NCI-H2171 (cell line): ENCODE measurements at places on chromosomes 7 and 10.

- DNase-seq: no peak
These were observed 95.4 kb downstream of the TCF7L2 start for GRCh38 chr10:113045147-113046055.

- no peak for DNase-seq
These were observed 214.4 kb downstream of the CREB5 start for GRCh38 chr7:28626624-28627262.

- no peak for DNase-seq
These were observed 2.9 kb upstream of the LCOR start for GRCh38 chr10:96829029-96829773.

GRCh38 chr7:37193087-37193774, 255.4 kb downstream of the ELMO1 start:
- DNase-seq: no peak

- no peak for DNase-seq
These were observed 137.5 kb upstream of the PRPS1L1 start for GRCh38 chr7:18165166-18165565.

- no peak for DNase-seq
These were observed 45.6 kb downstream of the VIPR2 start for GRCh38 chr7:159098811-159099655.

DNA sequence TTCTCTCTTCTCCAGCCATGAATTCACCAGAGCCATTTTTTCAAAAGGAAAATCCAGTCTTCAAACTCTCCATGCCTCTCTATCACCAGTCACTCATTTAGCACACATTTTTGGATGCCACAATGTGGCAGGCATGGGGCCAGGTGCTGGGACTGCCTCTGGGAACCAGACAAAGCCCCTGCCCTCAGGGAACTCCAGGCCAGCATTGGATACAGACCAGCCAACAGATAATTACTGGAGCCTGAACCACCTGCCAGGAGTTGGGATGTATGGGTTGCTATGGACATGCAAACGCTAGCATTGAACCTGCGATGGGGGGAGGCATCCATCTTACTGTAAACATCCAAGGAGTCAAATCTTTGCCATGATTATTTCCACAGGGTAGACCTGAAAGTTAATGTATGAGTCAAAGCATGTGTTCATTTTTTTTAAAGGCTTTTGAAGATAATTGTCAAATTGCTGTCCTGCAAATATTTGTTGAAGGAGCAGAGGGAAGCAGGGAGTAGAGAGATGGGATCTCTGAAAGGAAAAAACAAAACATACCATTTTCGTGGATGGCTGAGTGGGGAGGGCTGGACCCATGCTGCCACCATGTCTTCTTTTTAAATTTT, 43.2 kb downstream of the SRRM3 start:
- DNase-seq: no peak

- DNase-seq: no peak
These were observed 63.5 kb downstream of the GRK5 start for GRCh38 chr10:119270762-119271366.

DNA sequence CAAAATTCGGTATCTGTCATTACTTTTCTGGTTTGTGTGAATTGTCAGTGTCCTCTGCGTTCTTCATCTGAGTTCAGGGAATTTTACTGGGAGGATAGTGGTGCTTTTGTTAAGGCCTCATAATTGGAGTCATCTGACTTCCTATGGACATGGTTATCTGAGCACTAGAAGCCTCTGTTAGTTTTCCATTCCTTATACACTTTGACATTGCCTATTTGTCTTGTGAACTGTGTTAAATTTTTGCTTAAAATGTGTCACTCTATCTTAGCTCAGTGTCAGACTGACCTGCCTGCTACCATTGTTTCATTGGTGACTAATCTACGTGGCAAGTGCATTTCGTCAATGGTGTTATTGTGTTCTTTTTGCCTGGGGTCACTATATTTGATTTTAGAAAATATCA, 253.3 kb downstream of the SEMA3A start:
- DNase-seq: no peak

GRCh38 chr10:68176797-68177196, 55.1 kb downstream of the ATOH7 start:
- DNase-seq: no peak

GRCh38 chr7:105800442-105800841, 76.0 kb downstream of the ATXN7L1 start:
- no peak for DNase-seq

GRCh38 chr7:3544202-3544601, 243.2 kb downstream of the SDK1 start:
- DNase-seq: no peak

- DNase-seq: no peak
These were observed 1.0 kb upstream of the TMEM184A start for GRCh38 chr7:1557006-1557405.

DNA sequence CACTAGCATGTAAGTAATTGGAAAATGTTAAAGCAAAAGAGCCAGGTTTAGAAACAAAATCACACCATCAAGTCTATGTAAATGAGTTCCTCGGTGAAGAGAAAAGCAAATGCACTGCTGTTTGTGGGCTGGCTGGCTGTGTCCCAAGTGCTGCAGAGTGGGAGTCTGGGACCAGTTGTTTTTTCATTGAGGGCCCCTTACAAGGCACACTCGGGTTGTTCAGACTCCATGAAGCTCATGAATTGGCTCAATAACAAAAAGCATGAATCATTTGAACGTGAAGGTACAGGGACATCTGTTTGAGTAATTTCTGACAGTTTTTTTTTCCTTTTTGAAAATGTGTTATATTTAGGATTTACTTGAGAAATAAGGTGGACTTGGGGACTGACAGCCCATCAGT, 28.0 kb downstream of the GRK5 start:
- DNase-seq: peak; percentile 62

DNA sequence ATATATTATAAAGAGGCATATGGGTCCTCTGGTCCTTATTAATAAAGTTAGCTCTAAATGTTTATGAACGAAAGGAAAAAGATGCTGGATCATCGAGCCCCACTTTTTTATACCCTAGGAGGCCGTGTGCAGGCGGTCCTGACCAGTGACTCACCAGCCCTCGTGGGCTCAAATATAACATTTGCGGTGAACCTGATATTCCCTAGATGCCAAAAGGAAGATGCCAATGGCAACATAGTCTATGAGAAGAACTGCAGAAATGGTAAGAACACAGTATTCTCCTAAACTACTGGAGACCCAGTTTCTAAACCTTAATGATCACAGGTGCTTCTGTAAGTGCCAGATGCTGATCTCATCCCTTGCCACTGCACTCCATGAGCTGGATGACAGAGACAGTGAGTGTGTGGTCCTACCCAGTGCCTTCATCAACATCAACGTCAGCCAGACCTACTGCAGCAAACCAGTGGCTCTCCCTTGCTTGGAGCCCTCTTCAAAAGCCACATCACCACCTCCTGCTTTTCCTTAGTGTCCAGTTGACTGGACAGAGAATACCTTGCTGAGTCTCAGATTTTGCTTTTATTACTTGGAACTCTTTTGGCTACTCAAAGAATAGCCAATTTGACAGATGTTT, 7.6 kb downstream of the GPNMB start:
- no peak for DNase-seq

DNA sequence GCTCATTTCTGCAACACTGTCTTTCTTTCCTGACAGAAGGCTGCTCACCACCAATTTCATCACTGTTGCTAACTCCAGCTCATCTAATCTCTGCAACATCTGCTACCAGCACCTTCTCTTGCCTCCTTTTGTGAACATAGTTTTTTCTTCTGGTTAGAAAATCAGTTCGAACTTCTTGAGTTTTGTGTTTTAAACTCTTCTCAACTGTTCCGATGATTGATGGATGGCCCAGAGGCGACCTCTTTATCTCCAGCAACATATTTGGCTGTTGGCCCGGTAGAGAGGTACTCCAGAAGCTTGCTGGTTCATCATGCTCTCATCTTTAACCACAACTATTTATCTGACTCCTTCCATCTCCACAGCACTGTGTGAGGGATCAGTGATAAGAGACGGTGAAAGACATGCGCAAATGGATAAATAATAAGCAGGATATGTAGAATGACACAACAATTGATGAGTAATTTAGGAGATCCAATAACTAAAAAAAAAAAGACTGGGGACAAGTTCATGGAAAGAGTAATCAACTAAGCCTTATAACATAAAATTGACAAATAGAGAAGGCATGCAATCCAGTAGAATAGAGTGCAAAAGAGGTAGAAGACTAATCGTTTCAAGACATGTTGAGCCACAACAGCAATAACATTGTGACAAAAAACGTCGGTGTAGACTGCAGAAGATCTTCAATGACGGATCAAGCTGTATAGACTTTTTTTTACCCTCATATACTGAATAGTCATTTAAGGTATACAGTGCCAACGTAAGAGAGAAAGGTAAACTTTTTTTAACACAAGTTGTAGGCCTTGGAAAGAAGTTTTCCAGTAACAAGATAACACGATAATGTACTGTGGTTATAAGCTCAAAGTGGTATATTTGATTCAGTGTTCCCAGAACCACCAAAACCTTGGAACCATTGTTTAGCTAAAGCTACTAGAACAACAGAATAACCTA, 152.2 kb downstream of the CRPPA start:
- DNase-seq: no peak

- no peak for DNase-seq
These were observed 462 bp downstream of the TRPV5 start for GRCh38 chr7:142933092-142933475.

DNA sequence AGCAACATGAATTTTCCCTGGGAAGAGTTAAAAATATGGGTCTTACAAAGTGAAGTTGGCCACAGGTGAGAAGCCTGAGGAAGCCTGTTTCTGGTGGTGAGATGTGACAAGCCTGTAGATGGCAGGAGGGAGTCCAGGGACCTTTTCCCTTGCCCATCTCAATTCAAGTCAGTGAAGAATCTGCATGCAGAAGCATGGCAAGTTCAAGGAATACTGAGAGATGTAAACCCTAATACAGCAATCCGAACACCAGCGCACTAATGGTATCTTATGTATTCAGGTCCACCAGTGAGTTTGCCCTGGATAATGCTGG, 73.6 kb downstream of the RHOBTB1 start:
- no peak for DNase-seq

- peak; percentile 42 for DNase-seq
These were observed 187.7 kb downstream of the JAZF1 start for GRCh38 chr7:27992755-27993493.

GRCh38 chr7:143387156-143387975, 6.2 kb downstream of the ZYX start:
- DNase-seq: no peak

DNA sequence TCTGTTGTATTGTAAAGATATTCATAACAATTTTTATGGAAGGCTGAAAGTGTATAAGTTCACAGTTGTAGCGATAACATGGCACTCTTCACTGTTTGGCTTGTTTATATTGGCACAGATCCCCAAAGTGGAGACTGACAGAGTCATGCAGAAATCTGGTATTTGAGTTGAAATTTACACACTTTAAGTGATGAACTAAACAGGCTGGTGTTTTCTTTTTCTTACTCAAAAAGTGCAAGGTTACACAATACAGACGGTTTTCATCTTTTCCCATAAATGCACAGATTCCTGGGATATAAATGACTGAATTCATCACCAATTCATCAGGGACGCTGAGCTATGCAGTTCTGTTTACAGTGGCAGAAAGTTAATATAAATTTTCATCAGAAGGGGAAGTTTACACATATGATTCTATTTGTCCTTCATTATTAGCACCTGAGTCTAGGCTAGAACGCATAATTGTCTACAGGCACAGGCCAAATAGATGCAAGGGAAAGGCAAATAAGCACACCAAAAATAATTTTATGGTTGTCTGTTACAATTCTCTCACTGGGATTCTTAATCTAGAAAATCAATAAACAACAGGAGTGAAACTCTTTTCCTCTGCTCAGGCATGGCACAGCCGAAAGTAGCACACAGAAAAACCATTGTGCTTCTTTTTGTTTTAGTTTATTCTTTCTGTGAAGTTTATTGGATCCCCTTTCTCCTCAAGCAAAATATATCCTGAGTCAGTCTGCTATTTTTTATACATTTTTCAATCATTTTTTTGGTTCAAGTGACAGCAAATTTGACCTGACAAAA, 88.0 kb downstream of the FOXP2 start:
- no peak for DNase-seq

DNA sequence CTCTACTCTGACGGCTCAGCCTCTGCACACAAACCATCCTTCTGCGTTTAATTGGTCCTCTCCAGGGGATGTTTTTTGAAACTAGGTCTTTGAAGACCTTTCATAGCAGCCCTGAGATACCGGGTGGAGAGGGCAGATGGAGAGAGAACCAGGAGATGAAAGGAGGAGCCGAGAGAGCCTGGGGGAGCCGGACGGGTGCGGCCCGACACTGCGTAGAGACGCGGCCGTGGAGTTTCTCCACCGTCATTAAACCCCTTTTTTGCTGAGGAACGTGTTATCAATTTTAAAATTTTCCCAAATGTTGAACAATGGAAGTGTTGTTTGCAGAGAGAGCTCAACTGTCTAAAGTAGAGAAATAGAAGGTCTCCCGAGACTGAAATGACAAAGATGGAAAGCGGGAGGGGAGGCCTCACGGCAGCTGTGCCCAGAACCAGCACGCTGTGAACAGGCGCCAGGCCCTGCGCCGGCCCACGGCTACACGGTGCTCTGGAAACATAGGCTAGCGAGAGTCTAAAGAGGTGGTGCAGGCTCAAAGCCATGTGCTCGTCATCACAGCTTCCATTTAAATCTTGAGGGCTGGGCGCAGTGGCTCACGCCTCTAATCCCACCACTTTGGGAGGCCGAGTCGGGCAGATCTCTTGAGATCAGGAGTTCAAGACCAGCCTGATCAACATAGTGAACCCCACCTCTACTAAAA, 307.0 kb downstream of the PTPRN2 start:
- DNase-seq: no peak

GRCh38 chr10:6204341-6205191, 1.8 kb downstream of the PFKFB3 start:
- no peak for DNase-seq

DNA sequence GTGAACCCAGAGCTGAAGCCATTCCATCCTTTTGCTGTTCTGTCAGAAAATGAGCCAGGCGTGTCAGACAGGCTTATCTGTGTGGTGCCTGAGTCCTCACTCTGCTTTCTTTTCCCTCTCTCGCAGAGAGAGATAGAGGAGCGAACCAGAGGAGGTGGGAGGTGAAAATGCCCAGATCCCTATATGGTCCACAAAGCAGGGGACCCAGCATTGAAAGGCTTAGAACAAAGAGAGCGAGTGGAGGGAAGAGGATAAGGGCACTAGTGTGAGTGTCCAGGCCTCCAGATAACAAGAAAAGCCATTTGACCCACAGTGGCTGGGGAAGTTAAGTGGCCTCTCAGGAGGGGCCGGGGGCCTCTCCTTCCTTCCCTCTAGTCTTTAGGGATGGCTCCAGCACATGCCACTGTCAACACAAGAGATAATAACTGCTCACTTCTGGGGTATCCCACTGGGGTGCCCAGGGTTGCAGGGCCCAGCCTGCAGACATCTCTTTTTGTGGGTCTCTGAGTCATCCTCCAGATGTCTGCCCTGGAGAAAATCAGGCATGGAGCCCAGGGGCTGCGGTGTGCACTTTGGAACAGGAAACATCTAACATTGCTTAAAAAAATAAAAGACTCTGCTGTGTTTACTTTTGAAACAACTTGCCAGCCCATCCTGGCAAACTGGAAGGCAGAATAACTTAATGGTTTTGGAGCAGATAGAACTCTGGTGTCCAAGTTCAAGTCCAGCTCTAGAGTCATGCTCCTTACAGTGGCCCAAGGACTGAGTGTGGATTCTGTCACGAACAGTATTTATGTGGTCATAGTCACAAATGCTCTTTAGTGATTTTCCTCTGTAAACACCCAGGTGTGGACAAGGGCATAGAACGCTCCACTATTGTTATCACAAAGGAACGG, 189.5 kb downstream of the CXCL12 start:
- DNase-seq: no peak
